ENCODE measurements at places on chromosomes 7 and 10.
A peak's percentile ranks its signal among the peaks of the same experiment; 100 is the strongest.

GRCh38 chr10:100184840-100185239, 989 bp downstream of the ERLIN1 start:
- DNase-seq: no peak

DNA sequence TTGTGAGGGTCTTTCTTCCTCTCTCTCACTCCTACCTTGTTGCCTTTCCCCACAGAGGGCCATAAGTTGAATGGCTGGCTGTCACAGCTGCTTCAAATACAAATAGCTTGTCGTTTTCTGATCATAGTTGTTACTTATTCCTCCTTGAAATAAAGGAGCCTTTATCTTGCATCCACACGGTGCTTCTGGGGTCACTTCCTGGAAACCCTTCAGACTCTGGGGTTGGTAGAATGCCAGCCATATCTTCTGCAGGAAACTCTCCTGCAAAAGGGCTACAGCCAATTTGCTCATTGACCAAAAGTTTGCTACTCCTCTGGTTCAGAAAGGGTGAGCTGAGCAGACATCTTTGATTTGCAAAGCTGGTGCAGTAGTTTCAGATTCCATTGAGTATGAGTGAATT, 70.4 kb downstream of the FAM185A start:
- no peak for DNase-seq

GRCh38 chr7:140923358-140924006, 1.2 kb downstream of the BRAF start:
- DNase-seq: no peak

GRCh38 chr7:291373-292092, 1.6 kb downstream of the FOXL3 start:
- no peak for DNase-seq

DNA sequence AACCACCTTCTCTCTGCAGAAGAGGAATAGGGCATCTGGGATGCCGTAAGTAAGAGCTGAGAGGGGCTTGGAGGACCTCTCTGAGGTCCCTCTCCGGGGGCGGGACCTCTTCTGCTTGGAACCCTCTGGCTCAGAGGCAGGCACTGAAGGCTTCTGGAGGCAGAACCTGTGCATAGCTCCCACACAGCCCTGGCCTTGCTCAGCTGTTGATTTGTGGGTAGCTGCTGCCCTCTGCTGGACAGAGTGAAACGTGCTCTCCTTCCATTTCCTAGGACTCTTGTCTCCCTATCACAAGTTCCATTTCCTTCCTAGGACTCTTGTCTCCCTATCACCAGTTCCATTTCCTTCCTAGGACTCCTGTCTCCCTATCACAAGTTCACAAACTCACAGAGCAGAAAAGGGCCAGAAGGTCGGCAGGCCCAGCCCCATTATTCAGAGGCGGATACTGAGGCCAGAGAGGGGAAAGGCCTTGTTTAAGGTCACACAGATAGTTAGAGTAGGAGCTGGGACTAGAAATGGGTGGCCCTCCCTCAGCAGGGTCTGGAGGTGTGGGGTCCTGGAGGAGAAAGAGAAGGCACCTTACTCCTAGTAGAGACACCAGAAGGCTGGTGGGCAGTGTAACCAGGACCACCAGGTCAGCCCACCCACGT, 30.3 kb upstream of the GARS1 start:
- DNase-seq: peak; percentile 72

- no peak for DNase-seq
Observed at GRCh38 chr7:47478017-47478344, 103.9 kb downstream of the TNS3 start.

GRCh38 chr7:159227433-159227832, 82.8 kb upstream of the VIPR2 start:
- DNase-seq: no peak

Data from T-helper 1 cell (primary cell).